ENCODE measurements at places on chromosomes 2 and 18. TPM values are rescaled to one million over a fixed set of nuclear protein-coding genes. Genes with fewer than 3 reads are reported as not detected.

GRCh38 chr2:27258051-27258450 is 4.8 kb downstream of the SLC30A3 start:
- no peak overlapping the region for H3K27ac ChIP-seq
- no peak overlapping the region for H3K4me3 ChIP-seq
- H3K4me1 ChIP-seq, result peaks cover 7% of the 10 kb centered on the region
- DNase-seq, result no peak
- H3K36me3 ChIP-seq, result no peaks in the 10 kb centered on the region
- H3K27me3 ChIP-seq, result peaks cover 34% of the 10 kb centered on the region

- no peak overlapping the region for H3K27ac ChIP-seq
- 0 out of 2 replicates have a peak, but pooled peaks cover 7% of the 10 kb centered on the region for H3K36me3 ChIP-seq
- no peak overlapping the region for H3K4me3 ChIP-seq
- H3K4me1 ChIP-seq, result no peaks in the 10 kb centered on the region
- DNase-seq, result peak; percentile 83
These were observed 67.7 kb downstream of the EPAS1 start for GRCh38 chr2:46364797-46365457.

- no peaks in the 10 kb centered on the region for H3K27me3 ChIP-seq
- H3K4me3 ChIP-seq, result no peak overlapping the region
- H3K36me3 ChIP-seq, result no peaks in the 10 kb centered on the region
- H3K4me1 ChIP-seq, result peaks cover 16% of the 10 kb centered on the region
- H3K27ac ChIP-seq, result no peak overlapping the region
- no peak for DNase-seq
These were observed 24.3 kb upstream of the KCNF1 start for GRCh38 chr2:10887476-10887875.

Gene CRYGD
- total RNA-seq, result 3.4 TPM

DNA sequence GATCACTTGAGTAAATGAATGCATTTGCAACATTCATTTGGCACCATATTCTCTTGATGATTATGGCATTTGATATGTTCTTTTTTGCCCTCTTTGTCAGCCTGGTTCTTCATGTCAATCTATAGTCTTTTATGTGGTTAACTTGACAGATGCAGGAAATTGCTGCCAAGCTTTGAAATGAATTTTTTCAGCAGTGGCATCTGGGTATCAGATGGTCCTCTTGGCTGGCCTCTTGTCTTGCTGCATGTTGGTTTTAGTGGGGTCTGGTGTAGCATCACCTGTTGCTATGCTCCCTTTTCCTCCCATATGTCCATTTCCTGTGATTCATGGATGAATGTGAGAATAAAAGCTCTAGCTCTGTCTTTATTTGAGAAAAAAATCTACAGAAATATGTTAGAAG is 119.9 kb downstream of the DPP4 start:
- H3K4me1 ChIP-seq, result no peaks in the 10 kb centered on the region
- no peak overlapping the region for H3K27ac ChIP-seq
- H3K4me3 ChIP-seq, result no peak overlapping the region
- no peaks in the 10 kb centered on the region for H3K27me3 ChIP-seq
- DNase-seq, result no peak

DNA sequence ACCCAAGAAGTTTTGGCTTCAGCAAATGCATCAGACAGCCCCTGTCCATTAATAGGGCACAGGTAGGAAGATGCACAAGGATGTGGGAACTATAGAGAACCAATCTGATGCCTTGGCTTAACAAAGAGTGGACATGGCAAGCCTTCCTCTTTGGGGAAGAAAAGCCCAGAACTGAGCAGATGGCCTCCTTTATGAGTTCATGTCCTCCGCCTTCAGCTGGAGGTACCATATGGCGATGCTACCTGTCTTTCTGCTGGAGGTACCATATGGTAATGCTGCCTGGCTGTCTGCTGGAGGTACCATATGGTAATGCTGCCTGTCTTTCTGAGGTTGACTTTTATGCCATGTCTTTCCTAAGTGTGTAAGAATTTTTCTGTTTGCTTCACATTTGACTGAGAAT is 6.0 kb downstream of the RETREG2 start:
- no peak overlapping the region for H3K4me3 ChIP-seq
- H3K27me3 ChIP-seq, result no peaks in the 10 kb centered on the region
- H3K27ac ChIP-seq, result no peak overlapping the region
- no peak for DNase-seq

- no peak overlapping the region for H3K4me3 ChIP-seq
- H3K4me1 ChIP-seq, result no peaks in the 10 kb centered on the region
- H3K27me3 ChIP-seq, result no peaks in the 10 kb centered on the region
These were observed 18.7 kb downstream of the SP140 start for GRCh38 chr2:230244211-230244610.

GRCh38 chr2:149087751-149088150 is 49.3 kb downstream of the LYPD6B start:
- H3K27me3 ChIP-seq, result no peaks in the 10 kb centered on the region
- no peak overlapping the region for H3K4me3 ChIP-seq
- no peaks in the 10 kb centered on the region for H3K36me3 ChIP-seq
- DNase-seq, result peak; percentile 69

GRCh38 chr2:125535089-125535488 is 1120.9 kb upstream of the GYPC start:
- H3K36me3 ChIP-seq, result no peaks in the 10 kb centered on the region
- no peaks in the 10 kb centered on the region for H3K4me1 ChIP-seq
- no peak overlapping the region for H3K4me3 ChIP-seq
- no peak for DNase-seq

DNA sequence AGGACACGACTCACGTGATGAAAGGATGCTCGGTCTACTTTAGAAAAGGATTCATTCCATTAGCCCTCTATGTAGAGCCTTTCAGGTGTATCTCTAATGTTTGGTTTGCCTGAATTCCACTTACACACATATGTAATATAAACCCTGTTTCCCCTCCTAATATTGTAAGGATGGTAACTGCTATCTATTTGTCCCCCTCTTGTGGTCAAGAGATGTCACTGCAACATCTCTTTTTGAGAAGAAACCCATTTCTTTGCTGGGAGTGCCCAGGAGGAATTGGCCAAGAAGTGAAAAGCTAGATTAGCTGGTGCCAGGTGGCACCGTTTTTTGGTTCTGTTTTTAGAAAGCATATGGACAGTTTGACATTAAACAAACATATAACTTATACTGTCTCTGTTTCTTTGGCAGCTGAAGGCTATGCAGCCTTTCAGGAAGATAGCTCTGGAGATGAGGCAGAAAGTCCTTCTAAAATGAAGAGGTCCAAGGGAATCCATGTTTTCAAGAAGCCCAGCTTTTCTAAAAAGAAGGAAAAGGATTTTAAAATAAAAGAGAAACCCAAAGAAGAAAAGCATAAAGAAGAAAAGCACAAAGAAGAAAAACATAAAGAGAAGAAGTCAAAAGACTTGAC is 41.2 kb downstream of the RALBP1 start:
- no peaks in the 10 kb centered on the region for H3K36me3 ChIP-seq
- no peak overlapping the region for H3K27ac ChIP-seq
- H3K4me1 ChIP-seq, result no peaks in the 10 kb centered on the region
- no peak overlapping the region for H3K4me3 ChIP-seq

DNA sequence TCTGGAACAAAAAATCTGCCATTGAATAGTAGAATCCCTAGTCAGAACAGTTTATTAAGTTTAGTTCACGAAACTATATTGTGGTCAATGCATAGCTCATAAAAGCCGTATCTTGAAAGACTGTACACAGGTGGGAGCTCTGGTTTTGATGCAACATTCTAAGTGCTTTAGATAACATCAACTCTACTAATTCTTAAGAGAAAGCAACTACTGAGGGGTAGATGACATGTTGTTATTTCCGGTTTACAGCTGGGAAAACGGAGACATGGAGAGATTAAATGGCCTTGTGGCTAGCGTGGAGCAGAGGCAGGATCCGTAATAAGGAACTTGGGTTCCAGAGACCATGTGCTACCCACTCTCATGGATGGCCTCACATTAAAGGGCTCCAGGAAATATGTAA is 4.2 kb upstream of the ITGA6 start:
- H3K4me3 ChIP-seq, result no peak overlapping the region
- DNase-seq, result no peak
- H3K27ac ChIP-seq, result no peak overlapping the region
- peaks cover 21% of the 10 kb centered on the region for H3K4me1 ChIP-seq

Gene ELOA2
- total RNA-seq, result not detected

DNA sequence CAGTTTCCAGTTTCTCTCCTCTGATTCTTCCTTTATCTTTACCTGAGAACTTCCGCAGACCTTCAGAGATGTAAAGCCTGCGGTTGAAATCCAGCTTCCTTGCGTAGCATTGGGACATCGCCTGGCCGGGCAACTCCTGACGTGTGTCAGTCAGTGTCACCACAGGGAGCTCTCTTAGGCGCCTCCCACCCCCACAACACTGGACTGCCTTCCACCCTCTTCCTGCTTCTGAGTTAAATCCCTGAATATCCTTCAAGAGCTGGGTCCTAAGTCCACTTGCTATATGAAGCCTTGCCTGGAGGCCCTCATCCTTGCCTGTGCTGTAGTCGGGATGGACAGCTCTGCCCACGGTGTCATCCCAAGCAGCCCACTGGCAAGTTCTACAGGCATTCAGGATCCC is 179.4 kb downstream of the SEPTIN10 start:
- H3K36me3 ChIP-seq, result no peaks in the 10 kb centered on the region
- H3K27me3 ChIP-seq, result no peaks in the 10 kb centered on the region
- DNase-seq, result no peak
- no peak overlapping the region for H3K4me3 ChIP-seq
- no peaks in the 10 kb centered on the region for H3K4me1 ChIP-seq

- no peaks in the 10 kb centered on the region for H3K27me3 ChIP-seq
- DNase-seq, result peak; percentile 1
- no peaks in the 10 kb centered on the region for H3K4me1 ChIP-seq
- no peak overlapping the region for H3K4me3 ChIP-seq
- H3K36me3 ChIP-seq, result no peaks in the 10 kb centered on the region
These were observed 284.2 kb downstream of the THSD7B start for GRCh38 chr2:137049518-137049917.

GRCh38 chr2:80410346-80410745 is 105.8 kb upstream of the LRRTM1 start:
- no peaks in the 10 kb centered on the region for H3K27me3 ChIP-seq
- DNase-seq, result no peak

GRCh38 chr18:22559414-22560274 is 141.9 kb upstream of the CTAGE1 start:
- H3K4me1 ChIP-seq, result peaks cover 28% of the 10 kb centered on the region
- no peak overlapping the region for H3K27ac ChIP-seq
- H3K36me3 ChIP-seq, result no peaks in the 10 kb centered on the region
- peaks cover 71% of the 10 kb centered on the region for H3K27me3 ChIP-seq

Gene ANKRD30B
- total RNA-seq, result not detected

GRCh38 chr2:65675350-65675749 is 243.0 kb upstream of the SPRED2 start:
- H3K4me1 ChIP-seq, result no peaks in the 10 kb centered on the region
- no peak overlapping the region for H3K4me3 ChIP-seq

GRCh38 chr18:58226429-58226828 is 182.4 kb downstream of the NEDD4L start:
- H3K27me3 ChIP-seq, result no peaks in the 10 kb centered on the region
- H3K4me3 ChIP-seq, result no peak overlapping the region
- no peaks in the 10 kb centered on the region for H3K36me3 ChIP-seq
- no peak overlapping the region for H3K27ac ChIP-seq

GRCh38 chr2:225041207-225041850 is 939 bp downstream of the DOCK10 start:
- H3K27me3 ChIP-seq, result peaks cover 70% of the 10 kb centered on the region
- H3K4me1 ChIP-seq, result peaks cover 28% of the 10 kb centered on the region
- H3K27ac ChIP-seq, result no peak overlapping the region
- H3K36me3 ChIP-seq, result no peaks in the 10 kb centered on the region
- peak; percentile 47 for DNase-seq

GRCh38 chr2:4976407-4976806 is 715.8 kb upstream of the SOX11 start:
- H3K27me3 ChIP-seq, result no peaks in the 10 kb centered on the region
- H3K4me3 ChIP-seq, result no peak overlapping the region
- peak; percentile 1 for DNase-seq
- no peaks in the 10 kb centered on the region for H3K36me3 ChIP-seq
- no peaks in the 10 kb centered on the region for H3K4me1 ChIP-seq

Gene ACKR3
- 3.1 TPM for total RNA-seq

Gene CHRNG
- not detected for total RNA-seq
